Tibial nerve (tissue), 4 donors: ENCODE measurements at places on chromosomes 7 and 10. TPM values are rescaled to one million over a fixed set of nuclear protein-coding genes. Genes with fewer than 3 reads are reported as not detected.

Gene MKI67
- 6.9 TPM for total RNA-seq

Gene BAZ1B
- 53.3 TPM for total RNA-seq

Gene ABCB4
- total RNA-seq: 2.0 TPM

Gene CALCR
- not detected for total RNA-seq

Gene FAM24B
- total RNA-seq: 10.0 TPM
